T-helper 2 cell treated with Interferon-gamma antibody and Interleukin-4, amounts not matched to agents 100 ng/mL and 5 ng/mL, for 36 hours (primary cell): ENCODE measurements at places on chromosomes 5 and 9. TPM values are rescaled to one million over a fixed set of nuclear protein-coding genes. Genes with fewer than 3 reads are reported as not detected.

SLC28A3 gene
- total RNA-seq: 0.09 and 0.14 TPM in 2 replicates

SVEP1 gene
- not detected in 2 replicates for total RNA-seq

GKAP1 gene
- 3.5 and 3.8 TPM in 2 replicates for total RNA-seq

NIPAL4 gene
- 0.48 and 0.82 TPM in 2 replicates for total RNA-seq

ARHGAP26 gene
- total RNA-seq: 23.4 and 24.7 TPM in 2 replicates

GPX3 gene
- not detected in 2 replicates for total RNA-seq

HTR1A gene
- not detected in 2 replicates for total RNA-seq

S100Z gene
- 1.7 TPM in 2 replicates for total RNA-seq

SCGB3A1 gene
- total RNA-seq: not detected in 2 replicates

PTPN3 gene
- total RNA-seq: 0.61 and 1.0 TPM in 2 replicates

FOXD4L3 gene
- 0.16 TPM in 1 of 2 replicates, not detected in the other for total RNA-seq

PCDHB13 gene
- total RNA-seq: not detected in 2 replicates

CLIC3 gene
- 0.91 TPM in 2 replicates for total RNA-seq

C8G gene
- 2.3 and 4.1 TPM in 2 replicates for total RNA-seq

RNF224 gene
- 0.14 TPM in 1 of 2 replicates, not detected in the other for total RNA-seq

MARVELD2 gene
- 0.16 and 0.20 TPM in 2 replicates for total RNA-seq

POLR3G gene
- total RNA-seq: 5.8 and 6.6 TPM in 2 replicates

ZNF367 gene
- 26.1 and 26.8 TPM in 2 replicates for total RNA-seq

ZNF474 gene
- 0.39 TPM in 1 of 2 replicates, not detected in the other for total RNA-seq
